OCI-M1 (cell line): ENCODE measurements at places on chromosomes 4 and X.

DNA sequence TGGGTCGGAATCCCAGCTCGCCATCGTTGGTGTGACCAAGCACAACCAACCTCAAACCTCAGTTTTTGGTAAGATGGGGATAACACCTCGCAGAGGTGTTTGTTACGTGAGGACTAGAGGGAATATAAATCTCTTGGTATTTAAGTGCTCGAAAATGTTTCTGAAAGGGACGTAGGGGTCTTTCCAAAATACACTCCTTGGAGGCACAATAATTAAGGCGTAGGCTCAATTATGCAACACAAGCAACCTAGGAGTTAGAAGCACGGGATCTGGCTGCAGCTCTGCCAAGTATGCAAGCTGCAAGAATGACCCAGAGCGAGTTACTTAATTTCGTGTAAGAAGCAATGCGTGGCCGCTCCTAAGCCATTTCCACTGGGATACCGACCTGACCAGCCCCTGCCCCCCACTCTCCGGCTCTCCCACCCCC lies 552 bp downstream of the ADH5 start:
- DNase-seq = peak; percentile 69

DNA sequence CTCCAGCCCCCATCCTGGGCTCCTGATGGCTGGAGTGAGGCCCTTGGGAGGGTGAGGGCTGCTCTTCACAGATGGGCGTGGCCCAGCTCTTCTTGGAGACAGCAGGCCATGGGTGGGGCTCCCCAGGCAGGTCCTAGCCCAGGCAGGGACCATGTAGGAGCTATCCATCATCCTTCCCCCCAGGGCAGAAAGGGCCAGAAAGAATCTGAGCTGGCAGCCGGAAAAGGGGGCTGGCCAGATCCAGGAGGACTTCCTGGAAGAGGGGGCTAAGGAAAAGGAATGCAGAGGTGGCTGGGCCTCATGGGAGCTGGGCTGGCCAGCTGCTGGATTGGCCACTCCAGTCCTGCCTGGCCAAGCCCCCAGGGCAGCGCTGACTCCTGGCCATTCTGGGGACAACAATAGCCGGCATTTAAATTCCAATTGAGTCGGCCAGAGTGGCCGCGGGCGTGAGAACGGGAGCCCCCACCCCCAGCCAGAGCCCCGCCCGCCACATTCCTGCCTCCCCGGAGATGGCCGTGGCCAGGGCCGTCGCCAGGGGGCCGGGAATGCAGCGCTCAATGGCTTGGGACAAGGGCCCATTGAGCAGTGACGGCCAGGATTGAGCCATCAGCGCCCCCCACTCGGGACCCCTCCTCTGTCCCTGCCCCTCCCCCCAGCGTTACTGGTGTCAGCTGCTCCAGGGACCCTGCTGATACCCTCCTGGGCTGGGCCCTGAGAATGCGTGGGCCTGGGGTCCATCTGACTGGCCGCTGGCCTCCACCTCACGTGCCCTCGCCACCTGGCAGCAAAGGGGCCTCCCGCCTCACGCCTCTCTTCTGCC lies 15.1 kb upstream of the FGFR3 start:
- DNase-seq = peak; percentile 27

GRCh38 chr4:95317085-95317793 lies 231.5 kb downstream of the UNC5C start:
- DNase-seq = no peak

GRCh38 chr4:76856243-76857073 lies 41.5 kb downstream of the SOWAHB start:
- DNase-seq = no peak

DNA sequence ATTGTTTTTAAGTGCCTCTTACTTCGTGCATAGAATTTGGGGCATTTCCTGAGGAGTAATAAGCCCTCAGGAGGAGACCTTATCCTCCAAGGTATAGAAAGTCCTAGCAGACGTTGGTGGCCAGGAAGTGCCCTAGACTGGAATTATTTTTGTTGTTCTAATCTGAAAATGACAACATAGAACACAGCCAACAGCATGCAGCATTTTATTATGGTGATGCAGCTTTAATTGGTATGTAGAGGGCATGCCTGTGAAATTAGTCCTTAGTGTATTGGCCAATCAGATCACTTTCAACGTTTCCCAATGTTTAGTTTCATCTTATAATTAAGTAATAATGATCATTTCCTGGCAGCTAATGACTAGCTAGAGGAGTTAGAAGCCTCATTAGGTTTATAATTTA lies 199.2 kb downstream of the SHROOM3 start:
- DNase-seq = no peak

GRCh38 chrX:42119076-42119475 lies 195.7 kb upstream of the CASK start:
- no peak for DNase-seq

DNA sequence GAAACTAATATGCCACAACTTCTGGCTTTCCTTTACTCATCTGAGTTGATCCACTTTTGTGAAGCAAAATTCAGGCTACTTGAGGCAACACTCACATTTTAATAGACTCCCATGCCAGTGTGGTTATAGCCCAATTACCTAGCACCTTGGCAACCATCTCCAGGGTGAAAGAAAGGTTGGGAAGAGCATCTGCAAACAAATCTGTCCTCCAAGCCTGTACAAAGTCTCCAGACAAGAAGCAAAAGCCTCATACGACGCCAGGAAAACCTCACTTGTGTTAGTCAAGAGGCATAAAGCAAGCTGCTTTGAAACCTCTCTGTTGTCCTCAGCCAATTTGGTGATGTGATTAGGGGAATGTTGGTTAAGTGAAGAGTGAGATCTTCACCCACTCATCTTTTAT lies 246.6 kb downstream of the THOC2 start:
- DNase-seq = no peak
